Stimulated activated CD4-positive, alpha-beta T cell treated with anti-CD3 and anti-CD28 coated beads, Interleukin-1b, Interleukin-23, amount 100 ng/mL, for 48 hours (primary cell): ENCODE measurements at places on chromosomes 1 and 21.
A peak's percentile ranks its signal among the peaks of the same experiment; 100 is the strongest.

DNA sequence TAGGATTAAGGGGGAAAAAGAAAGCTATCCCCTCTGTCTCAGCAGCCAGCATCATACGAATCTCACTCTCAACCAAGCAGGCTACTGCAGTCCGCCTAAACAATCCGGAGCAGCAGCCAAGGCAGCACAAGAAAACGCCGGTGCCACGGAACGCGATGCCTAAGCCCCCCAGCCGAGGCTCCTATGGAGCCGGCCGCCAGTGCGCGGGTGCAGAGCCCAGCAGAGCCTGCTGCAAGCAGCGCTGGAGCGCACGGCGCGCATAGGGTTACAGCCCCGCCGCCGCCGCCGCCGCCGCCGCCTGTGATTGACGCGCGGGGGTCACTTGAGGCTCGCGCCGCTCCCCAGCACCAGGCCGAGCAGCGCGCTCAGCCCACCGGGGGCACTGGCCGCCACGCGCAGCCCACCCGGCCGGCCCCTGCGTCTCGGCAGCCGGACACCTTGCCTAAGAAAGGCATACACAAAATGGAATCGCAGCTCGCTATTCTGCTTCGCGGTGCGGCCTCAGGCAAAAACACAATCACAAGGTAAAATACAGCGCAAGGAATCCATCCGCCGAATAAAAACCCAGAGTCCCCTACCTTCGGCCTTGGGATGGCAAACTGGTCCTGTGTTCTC lies 780 bp downstream of the HIVEP3 start:
- peak; percentile 24 for DNase-seq

DNA sequence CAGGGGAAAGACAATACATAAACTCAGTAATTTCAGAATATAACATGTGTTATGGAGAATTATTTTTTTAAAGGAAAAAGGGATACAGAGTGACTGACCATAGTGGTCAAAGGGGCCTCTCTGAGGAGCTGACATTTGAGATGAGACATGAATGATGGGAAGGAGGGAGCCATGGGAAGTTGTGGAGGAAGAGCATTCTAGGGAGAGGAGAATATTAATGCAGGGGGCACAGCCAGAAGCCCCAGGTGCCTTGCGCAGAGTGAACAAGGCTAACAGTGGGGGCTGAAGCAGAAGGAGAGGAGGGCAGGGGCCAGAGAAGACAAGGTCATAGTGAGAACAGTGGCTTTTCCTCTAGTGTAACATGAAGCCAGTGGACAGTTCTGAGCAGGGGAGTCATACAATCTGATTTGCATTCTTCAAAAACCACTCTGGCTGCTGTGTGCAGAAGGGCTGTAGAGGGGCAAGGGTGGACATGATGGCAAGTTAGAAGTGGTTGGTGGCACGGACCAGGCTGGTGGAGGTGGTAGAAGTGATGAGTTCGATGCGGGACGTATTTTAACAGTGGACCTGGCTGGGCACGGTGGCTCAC lies 28.2 kb upstream of the IFNLR1 start:
- no peak for DNase-seq

DNA sequence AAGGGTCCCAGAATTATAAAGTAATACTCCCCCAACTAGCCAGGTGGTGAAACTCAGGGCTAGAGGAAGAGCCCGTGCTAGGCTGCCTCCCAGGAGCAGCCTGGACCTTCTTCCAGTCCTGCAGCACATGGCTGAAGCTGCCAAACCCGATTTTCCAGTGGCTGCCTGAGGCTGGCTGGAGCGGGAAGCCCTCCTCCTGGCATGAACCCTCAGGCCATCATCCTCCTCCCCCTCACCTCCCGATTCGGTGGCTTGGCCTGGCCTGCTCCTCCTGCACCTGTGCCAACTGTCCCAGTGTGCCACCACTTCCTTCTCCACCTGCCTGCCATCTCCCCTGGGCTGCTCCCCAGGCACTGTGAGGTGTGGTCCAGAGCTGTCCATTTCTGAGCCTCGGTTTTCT lies 3.0 kb upstream of the TSPAN1 start:
- no peak for DNase-seq

GRCh38 chr1:21620496-21620895 lies 48.7 kb downstream of the RAP1GAP start:
- no peak for DNase-seq

DNA sequence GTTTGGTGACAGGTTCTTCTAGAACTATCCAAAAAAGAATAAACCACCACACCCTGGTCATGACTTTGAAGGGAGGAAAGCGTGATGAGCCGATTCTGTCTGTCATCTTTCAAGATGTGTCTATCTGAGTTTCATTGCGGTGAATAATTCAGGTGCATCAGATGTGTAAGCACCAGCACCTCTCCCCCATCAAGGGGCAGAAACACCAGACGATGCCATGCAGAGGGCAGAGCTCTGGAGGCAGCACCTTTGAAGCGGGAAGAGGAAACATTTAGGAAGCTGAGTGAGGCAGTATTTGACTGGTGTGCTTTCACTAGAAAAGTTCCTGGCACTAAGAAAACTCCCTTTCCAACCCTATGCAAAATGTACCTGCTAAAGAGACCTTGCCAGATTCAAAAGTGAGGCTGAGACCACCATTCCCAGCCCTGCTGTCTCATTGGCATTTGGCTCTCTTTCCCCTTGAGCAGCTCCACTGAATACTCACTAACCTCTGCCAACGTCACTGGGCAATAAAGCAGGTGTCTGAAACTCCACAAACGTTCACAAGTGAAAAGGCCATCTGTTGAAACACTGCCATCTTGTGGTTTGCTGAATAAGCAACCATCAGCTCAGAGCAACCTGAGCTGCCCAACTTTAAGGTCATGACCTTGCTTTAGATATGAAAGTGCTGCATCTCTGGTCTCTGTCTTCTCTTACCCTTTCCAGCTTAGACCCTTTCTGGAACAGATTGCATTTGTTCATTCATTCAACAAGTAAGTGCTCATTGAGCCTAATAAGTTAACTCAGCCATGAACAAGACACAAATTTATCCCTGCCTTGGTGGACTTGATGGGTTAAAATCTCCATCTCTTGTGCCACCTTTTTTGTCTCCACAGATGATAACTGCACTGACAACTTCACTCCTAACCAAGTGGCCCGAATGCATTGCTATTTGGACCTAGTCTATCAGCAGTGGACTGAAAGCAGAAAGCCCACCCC lies 228.6 kb downstream of the PAPPA2 start:
- DNase-seq, result no peak

GRCh38 chr1:225899044-225899925 lies 10.3 kb upstream of the LEFTY1 start:
- no peak for DNase-seq

- DNase-seq, result no peak
Measured at GRCh38 chr1:91900562-91900961, 14.6 kb upstream of the TGFBR3 start.

- DNase-seq, result no peak
Measured at GRCh38 chr1:211579440-211580302, 710 bp upstream of the SLC30A1 start.

DNA sequence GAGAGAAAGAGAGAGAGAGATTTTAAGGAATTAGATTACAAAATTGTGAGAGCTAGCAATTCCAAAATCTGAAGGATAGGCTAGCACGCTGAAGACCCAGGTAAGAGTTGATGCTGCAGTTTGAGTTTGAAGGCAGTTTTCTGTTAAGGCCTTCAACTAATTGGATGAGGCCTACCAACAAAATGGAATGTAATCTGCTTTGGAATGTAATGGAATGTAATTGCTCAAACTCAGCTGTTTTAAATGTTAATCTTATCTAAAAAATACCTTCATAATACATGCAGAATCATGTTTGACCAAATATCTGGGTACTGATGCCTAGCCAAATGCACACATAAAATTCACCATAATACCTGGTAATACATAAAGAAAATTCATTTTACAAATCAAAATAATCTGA lies 976.1 kb downstream of the LTN1 start:
- no peak for DNase-seq

GRCh38 chr1:224089583-224089982 lies 24.3 kb upstream of the FBXO28 start:
- no peak for DNase-seq

GRCh38 chr1:113247782-113248181 lies 142.5 kb upstream of the MAGI3 start:
- DNase-seq, result no peak

- no peak for DNase-seq
Measured at GRCh38 chr1:5099558-5099957, 445.1 kb downstream of the AJAP1 start.

DNA sequence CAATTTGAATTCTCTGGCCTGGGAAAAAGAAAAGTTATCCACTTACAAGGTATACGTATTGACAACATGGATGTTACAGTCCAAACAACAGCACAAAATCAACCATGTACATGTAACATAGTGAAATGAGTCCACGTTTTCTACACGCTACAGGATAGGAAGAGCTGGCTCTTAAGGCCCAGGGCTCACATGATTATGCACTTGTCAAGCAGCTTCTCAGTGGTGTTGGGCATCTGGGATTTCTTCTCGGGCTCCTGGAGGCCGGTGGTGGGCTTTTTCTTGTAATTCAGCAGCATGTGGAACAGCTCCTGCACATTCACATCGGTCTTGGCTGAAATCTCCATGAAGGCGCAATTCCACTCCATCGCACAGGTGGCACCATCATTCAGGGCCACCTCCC lies 4.0 kb downstream of the DIRAS3 start:
- DNase-seq, result no peak

- no peak for DNase-seq
Measured at GRCh38 chr21:33657124-33657820, 15.0 kb downstream of the ITSN1 start.

- DNase-seq, result no peak
Measured at GRCh38 chr1:157856538-157856937, 14.9 kb upstream of the CD5L start.

DNA sequence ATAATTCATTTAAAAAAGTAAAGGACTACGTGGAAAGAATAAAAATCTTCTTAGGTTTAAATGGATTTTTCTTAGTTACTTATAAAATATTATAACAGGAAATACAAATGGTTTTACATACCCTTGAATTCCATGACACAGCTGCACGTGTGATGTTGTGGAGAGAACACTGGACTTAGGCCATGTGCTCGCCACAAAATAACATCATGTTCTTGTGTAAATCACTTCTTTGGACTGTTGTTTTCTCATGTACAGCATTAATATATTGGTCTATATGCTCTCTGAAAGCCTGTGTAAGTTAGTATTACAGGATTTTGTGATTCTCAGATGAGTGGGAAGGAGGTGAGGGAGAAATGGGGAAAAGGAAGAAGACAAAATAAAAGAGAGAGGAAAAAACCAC lies 228.2 kb downstream of the DNM3 start:
- no peak for DNase-seq

DNA sequence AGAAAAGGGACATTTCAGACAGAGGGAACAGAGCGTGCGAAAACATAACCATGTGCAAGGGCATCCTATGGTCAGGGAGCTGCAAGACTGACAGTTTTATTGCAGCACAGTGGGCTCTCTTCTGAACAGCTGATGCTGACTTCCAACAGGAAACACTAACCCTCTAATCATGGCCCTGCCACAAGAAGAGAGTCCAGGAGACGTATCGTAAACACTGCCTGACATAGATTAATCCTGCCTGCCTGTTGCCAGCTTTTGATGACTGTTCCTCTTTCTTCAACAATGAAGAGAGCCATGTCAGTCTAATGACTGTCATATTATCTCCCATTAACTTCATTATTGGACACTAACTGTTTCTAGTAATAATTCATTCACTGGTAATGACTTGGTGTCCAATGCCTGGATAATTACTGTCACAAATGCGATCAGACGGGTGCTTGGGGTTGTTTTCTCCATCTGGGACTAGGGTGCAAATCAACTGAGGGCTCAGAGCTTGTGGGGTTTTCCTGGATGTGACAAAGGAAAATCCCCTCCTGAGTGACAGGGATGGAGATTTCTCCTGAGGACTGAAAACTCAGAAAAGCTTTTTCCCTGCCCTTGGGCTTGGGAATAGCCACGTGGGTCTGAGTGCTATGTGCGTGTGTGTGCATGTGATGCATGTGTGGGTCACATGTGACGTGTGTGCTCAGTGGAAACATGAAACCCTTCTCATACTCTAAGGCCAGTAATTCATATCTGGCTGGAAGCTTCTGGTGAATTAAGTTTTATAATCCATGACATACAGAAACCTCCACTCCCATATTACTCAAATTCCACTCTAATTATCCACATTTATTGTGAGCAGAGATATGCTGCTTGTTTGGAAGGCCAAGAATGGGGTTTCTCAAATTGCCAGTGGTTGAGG lies 144.0 kb upstream of the PLXNA2 start:
- DNase-seq, result no peak

DNA sequence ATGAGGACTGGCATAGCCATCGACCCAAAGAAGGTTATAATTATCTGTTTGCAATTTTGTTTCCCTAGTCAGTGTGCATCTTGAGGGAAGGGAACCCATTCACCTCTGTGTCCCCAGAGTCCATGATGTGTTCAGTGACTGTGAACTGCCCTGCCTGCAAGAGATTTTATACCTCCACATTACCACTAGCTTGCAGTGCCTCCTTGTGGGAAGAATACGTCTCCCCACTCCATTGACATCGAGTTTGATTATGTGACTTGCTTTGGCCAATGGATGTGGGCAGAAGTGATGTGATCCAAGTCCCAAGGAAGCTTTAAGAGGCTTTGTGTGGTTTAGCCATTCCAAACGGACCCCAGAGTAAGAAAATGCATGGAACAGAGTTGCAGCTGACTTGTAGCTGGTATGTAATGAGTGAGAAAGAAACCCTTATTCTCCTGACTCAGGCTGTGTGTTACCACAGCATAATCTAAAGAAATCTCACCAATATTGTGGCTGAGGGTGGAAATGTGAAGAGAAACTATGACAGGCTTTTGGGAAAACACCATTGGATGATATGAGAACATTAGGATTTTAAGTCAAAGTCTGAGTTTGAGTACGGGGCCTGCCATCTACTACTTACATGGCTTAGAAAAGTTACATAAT lies 47.8 kb upstream of the NRDC start:
- peak; percentile 9 for DNase-seq

DNA sequence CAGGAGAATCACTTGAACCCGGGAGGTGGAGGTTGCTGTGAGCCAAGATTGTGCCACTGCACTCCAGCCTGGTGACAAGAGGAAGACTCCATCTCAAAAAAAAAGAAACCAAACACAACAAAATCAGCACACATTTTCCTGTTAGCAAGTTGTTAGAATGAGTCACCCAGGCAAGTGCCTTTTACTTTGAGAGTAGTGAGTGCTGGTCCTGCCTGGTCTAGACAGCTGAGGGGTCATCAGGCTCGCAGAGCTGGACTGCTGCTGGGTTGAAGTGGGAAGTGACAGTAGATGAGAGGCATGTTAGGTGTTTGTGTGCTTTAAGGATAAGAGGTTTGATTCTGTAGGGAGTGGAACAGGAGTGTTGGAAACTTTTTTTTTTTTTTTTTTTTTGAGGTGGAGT lies 31.9 kb downstream of the GNPAT start:
- DNase-seq, result no peak

DNA sequence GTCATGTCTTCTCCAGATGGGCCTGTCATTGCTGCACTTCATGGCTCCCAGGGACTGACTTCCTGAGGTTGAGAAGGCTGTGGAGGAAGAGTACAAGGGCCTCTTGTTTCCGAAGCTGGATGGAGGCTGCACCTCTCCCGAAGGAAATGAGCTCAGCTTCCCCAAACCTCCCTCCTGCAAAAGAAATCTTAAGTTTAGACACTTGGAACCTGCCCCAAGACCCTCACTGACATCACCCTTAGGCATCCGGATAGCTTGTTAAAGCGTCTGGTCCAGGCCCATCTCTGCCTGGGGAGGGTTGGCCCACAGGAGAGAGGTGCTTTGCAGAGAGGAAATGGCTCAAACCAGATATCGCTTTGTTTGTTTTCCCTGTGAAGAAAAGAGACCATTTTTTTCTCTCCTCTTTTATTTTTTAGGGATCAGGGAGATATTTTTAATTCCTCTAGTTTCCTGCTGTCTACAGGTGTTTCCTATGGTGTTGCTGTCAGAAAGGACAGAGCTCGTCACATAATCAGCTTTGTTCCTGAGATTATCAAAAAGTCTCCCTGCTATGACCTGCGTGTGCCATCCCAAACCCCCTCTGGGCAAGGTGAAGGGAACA lies 25.0 kb downstream of the RCSD1 start:
- no peak for DNase-seq
